ENCODE measurements at places on chromosomes 2 and 18.

GRCh38 chr2:226011716-226012450, 612.4 kb downstream of the NYAP2 start:
- DNase-seq: no peak

DNA sequence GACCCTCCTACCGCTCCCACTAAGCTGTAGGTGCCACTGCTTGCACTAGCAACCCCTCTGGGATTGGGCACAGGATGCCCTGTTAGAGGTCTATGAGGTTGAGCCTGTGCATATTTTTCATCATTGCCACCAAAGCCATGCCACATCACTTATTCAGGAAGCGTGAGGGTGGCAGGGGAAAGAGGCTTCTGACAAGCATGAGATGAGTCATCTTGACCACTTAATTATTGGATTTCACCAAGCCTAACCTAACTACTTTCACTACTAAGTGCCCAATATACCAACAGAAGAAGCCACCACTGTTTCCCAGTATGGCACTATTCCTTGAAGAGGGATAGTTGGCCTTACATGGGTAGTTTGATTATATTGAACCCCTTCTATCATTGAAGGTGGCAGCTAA, 181.3 kb upstream of the EPHA4 start:
- no peak for DNase-seq

GRCh38 chr2:239276851-239277250, 124.0 kb downstream of the HDAC4 start:
- no peak for DNase-seq

DNA sequence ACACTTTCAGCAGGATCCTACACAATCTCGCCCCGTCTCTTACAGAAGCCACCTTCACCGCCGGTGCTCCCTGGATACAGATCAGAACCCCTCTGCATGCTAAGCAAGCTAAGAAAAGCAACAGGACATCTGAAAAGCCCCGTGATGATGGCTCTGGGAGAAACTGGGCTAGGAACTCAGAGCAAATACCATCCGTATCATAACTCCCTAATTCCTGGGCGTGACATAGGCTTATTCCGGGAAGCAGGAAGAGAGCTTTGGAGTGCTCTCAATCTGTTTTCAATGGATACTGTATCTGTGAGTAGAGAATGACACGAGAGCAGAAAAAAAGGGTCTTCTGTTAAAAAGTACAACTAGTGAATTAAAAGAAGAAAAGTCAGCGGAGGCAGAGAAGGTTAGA, 121.6 kb downstream of the SPP2 start:
- peak; percentile 76 for DNase-seq

DNA sequence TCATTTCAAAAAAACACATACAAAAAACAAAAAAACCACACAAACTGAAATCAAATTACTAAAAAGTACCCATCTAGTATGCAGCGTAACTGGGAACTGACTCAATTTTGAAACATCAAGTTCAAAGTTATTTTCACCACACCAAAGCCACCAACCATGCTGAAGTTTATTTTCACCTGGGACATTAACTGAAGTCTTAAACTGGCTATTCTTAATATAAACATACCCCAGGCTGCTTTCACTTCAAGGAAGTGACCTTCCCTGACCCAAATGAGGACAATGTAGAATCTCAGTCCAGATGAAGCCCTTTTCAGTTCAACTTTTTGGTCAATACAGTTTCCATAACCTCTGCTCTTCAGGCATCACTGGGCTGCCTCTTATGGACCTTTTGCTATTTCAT, 84.6 kb downstream of the PIGN start:
- no peak for DNase-seq

GRCh38 chr2:72128059-72128842, 19.4 kb downstream of the CYP26B1 start:
- DNase-seq: no peak

GRCh38 chr18:76822506-76823160, at the start of gene ZNF236:
Gene ZNF236, plus strand, starts transcription at chr18:76822557. Its CDS starts 51 bp downstream, at chr18:76822608.
- peak; percentile 78 for DNase-seq

GRCh38 chr2:121634354-121635307, 14.6 kb downstream of the CLASP1 start:
- no peak for DNase-seq

DNA sequence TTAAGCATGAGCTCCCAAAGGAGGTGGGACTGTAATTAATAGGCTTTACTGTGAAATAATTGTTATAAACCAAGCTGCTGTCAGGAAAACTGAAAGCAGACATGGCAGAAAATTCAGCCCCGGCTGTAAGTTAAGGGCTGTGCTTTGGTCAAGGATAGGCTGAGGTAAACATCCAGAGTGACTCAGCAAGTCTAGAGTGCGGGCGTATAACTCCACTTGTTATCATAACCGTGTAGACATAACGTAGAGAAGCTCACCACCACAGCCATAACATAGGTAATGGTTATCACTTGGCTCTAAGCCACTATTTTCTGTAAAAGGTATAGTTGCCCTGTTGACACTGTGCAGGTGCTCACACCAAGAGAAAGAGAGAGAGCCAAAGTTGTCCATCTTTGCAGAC, 316.8 kb downstream of the DCDC2C start:
- DNase-seq: no peak

DNA sequence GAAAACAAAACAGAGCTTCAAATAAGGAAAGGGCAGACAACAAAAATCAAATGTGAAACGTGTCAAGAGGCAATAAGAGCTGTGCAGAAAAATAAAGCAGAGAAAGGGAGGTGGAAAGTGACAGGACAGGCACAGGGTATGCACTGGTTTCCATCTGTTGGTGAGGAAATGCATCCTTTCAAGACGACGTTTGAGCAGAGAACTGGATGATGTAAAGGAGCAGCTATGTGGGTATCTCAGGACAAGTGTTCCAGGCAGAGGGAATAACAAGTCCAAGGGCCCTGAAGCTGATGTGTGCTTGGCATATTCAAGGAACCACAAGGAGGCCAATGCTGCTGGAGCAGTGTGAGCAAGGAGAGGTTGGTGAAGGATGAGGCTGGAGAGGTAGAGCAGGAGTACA, 168.9 kb upstream of the SERPINE2 start:
- DNase-seq: no peak

DNA sequence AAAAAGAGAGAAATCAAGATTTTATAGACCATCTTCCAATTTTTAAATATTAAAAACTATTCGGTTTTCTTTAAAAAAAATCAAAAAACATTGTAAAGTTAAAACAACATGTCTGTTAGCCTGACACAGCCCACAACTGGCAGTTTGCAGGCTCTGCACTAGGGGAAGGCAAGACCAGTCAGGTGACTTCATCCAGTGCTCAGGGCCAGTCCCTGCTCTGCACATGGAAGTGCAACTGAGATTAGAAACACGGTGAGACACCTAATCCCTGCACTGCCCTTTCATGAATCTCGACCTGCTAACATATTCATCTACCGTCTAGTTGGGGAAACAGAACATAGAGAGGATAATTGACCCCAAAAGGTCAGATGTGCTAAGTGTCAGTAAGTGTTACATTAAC, 135.2 kb downstream of the BARD1 start:
- DNase-seq: no peak

GRCh38 chr2:35960596-35960995, 395.0 kb upstream of the CRIM1 start:
- DNase-seq: no peak

GRCh38 chr2:145277922-145278321, 758.0 kb upstream of the ZEB2 start:
- no peak for DNase-seq

DNA sequence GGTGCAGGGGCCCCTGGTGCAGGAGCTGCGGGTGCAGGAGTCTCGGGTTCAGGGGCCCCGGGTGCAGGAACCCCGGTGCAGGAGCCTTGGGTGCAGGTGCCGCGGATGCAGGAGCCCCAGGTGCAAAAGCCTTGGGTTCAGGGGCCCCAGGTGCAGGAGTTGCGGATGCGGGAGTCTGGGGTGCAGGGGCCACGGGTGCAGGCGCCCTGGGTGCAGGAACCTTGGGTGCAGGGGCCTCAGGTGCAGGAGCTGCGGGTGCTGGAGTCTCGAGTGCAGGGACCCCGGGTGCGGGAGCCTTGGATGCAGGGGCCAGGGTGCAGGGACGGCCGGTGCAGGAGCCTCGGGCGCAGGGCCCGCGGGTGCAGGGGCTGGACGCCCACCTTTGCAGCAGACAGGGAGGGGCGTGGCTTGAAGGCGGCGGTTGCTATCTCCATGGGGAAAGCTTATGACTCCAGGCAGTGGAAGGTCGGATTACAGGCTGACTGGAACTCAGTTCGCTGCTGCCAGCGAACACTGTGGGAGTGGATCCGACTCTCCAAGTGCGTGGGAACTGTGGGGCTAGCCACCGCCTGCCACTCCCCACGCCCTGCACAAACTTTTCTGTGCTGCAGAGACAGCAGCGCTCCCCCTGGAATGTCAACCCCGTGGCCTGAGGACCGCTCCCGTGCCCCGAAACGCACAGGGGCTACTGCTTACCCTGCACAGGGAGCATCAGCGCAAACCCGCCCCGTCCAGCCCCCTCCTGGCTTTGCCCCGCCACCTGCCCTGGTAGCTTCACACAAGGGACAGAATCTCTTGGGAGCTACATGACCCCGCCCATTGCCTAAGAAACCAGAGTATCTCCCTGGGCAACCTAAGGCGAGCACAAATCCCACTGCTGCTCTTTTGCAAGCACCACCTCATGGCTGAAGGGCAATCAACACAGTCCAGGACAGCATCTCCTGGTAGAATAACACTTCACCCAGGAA, 40.3 kb downstream of the COPS9 start:
- DNase-seq: no peak

- no peak for DNase-seq
Observed at GRCh38 chr2:75237296-75237695, 38.0 kb upstream of the TACR1 start.

GRCh38 chr2:45607701-45608100, 3.4 kb downstream of the SRBD1 start:
- no peak for DNase-seq

- no peak for DNase-seq
Observed at GRCh38 chr2:239611222-239611795, 210.5 kb upstream of the HDAC4 start.

DNA sequence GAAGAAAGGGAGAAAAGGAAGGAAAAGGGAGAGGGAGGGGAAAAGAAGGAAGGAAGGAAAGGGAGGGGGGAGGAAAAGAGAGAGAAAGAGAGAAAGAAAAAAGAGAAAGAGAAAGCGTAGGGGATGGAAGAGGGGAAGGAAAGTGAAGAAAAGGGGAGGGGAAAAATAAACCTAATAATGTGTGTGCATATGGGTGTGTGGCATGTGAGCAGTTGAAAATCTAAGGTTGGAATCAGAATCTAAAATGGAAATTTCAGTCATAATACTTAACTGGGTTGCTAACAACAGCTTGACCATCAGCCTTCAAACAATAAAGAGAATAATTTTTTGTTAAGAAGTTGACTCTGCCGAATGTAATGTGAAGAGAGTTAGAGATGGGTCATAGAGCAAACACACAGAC, 407.9 kb upstream of the SLC14A2 start:
- DNase-seq: no peak

- no peak for DNase-seq
Observed at GRCh38 chr2:153864022-153864421, 7.7 kb upstream of the GALNT13 start.

Data from umbilical cord (tissue), 2 donors.